ENCODE measurements at places on chromosomes 4 and X.

DNA sequence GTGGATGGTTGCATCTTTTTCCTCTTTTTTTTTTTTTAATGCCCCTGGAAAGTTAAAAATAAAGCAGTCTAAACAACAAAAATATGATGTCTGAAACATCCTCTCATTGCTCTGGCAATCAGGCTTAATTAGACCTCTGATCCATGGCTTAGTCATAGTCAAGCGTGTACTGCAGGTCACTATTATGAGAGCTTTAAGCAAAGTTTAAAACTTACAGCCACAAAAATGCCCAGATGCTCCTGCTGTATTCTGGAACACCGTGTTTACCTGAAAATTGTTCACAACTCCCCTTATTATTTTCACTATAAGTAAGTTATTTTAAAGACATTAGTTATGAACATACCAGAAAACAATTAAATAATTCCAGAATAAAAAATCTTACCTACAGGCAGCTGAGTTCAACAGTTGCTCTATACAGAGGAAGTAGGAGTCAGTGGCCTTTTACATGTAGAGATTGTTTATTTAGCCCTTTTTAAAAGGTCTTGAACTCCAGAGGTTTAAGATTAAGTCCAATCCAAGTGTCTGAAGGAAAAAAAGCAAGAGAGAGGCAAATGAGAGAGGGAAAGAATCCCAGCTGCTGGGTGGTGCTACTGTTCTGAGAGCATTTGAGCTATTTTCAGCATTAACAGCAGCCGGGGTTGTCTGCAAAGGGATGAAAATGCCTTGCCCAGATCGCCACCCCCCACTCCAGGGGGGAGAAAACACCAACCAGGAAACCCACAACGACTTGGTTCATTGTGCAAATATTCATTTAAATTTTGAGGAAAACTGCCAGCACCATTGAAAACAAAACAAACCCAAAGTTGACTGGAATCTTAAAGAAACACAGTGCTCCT is 36.9 kb downstream of the SORBS2 start:
- no peak for DNase-seq

- DNase-seq = no peak
These were observed 56.4 kb downstream of the ABCG2 start for GRCh38 chr4:88102026-88102425.

- no peak for DNase-seq
These were observed 61.7 kb downstream of the EVC start for GRCh38 chr4:5772528-5773270.

DNA sequence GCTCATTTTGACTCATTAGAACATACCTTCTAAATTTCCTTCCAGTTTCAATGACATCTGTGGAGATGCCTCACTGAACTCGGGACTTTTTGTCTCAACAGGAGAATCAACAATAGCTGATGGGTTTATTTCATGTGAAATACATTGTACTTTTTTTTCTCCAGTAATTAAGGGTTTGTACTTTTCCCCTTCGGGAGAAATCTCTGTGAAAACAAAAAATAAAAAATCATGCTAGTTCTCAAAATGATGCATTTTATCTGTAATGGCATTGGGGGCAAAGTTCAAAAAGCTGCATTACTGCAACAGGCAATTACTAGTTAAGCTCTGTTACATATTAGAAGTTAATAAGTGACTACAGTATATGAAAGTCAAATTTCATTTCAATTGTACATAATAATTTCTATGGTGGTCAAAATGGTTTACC is 167.3 kb upstream of the SH3RF1 start:
- no peak for DNase-seq

GRCh38 chrX:150486011-150486410 is 82.4 kb upstream of the MTM1 start:
- no peak for DNase-seq

DNA sequence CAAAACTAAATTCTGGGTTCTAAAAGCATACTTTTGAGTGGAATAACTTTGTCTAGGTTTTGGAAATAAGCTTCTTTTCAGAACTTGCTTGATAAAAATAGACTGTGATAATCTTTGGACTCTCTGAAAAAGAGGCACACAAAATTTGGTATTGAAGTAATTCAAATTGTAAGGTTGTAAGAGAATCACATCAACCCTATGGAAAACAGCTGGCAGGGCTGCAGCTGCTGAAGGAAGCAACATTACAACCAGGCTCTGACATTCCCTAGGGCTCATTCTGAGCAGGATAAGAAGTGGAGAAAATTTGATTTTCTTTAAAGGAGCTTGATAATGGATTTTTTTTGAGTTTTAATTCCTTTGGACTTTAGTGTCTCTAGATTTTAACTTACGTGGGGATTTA is 147.6 kb downstream of the FSTL5 start:
- no peak for DNase-seq

DNA sequence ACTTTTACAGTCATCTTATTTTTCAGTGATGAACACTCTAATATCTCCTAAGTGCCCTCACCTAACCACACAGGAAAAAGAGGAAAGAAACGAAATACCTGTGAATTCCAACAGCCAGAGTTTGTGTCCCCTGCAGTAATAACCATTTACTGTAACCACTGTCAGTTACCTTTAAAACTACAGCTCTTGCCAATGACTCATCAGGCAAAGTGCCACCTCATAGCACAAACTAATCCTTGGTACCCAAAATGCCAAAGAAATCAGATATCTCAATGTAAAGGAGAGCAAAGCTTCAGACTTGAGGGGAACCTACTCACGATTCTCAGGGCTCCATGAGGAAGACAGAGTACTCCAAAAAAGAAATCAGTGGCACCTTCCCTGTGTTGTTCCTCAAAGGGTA is 146.5 kb downstream of the NDST3 start:
- DNase-seq = no peak

Data from stimulated activated CD8-positive, alpha-beta memory T cell treated with anti-CD3 and anti-CD28 coated beads, Interleukin-7, amount 100 ng/mL, for 1 hour (primary cell).